ENCODE measurements at places on chromosomes 2 and 18. TPM values are rescaled to one million over a fixed set of nuclear protein-coding genes. Genes with fewer than 3 reads are reported as not detected.

The STARD6 gene
- 1.3 TPM for total RNA-seq

GRCh38 chr2:60963190-60963589 lies 54.3 kb upstream of the PEX13 start:
- DNase-seq: no peak

DNA sequence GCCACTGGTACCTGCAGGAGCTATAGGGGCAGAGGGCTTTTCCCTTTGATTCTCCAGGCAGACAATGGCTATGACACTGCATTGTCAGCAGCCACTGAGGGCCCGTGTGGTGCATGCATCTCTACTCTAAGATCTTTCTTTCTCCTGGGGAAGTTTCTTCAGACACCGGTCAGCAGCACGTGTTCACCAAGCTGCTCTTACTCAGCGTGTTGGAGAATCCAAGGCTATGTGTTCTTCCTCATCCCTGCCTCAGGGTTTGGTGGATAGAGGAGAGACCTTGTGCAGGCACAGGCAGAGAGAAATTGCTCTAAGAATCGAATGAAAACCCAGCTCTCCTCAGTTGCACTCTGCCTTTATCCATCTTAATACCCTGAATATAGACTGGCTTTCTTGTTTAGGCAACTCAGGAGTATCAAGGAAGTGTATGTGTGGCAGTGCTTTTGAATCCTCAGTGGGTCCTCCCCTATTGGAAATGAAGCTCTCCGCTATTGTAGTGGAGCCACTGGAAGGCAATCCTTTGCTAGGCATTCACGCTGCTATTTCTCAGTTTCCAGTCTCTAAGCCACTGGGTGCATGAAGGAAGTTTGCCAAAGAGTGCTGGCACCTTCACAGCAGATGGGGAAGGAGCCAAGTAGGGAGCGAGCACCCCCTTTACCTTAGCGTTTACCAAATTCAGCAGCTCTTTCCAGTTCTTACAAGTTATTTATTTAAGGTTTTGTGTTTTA lies 86.9 kb upstream of the EML6 start:
- DNase-seq: no peak

DNA sequence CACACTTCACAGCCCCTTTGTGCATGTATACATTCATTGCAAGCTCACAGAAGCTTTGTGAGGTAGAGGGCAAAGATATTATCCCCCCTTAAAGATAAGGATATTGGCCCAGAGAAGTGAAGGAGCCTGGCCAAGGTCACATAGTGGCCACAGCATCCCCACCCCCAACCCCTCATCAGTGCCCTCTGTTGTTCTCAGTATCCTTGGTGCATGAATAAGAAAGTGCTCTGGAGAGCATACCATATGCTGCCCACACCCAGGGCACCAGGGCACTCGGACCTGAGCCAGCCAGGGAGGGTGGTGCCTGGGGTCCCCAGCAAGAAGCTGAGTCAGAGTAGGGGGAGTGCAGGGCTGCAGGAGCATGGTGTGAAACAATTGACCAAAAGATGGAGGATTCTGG lies 3.3 kb downstream of the DYSF start:
- DNase-seq: no peak

GRCh38 chr18:48265328-48265727 lies 143.9 kb downstream of the ZBTB7C start:
- DNase-seq: no peak

The M1AP gene
- not detected for total RNA-seq

- DNase-seq: no peak
Measured at GRCh38 chr2:72934683-72935610, 17.6 kb downstream of the EMX1 start.

DNA sequence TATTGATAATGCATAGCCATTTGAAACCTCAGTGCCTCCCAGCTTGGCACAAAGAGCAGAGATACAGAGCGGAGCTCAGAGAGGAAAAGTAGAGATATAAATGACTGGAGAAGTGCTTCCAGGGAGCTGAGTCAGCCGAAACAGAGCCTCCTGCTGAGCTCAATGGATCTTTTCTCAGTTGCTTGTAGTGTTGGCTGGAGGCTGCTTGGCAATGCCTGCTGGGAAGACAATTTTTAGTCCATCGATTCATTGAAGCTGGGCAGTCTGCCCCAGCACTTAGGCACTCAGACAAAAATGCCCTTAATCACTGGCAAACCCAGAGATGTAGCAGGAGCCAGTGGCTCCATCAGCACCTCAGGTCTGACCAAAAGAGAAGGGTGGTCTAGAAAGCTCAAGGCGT lies 81.3 kb upstream of the SETBP1 start:
- peak; percentile 95 for DNase-seq

The DNAH6 gene
- total RNA-seq: not detected

GRCh38 chr2:162720559-162721271 lies 117.9 kb downstream of the KCNH7 start:
- no peak for DNase-seq

The RGPD4 gene
- total RNA-seq: not detected

The GALNT14 gene
- total RNA-seq: 6.3 TPM

- DNase-seq: no peak
Measured at GRCh38 chr2:86633155-86633651, 9.5 kb upstream of the RNF103 start.

The KCNG2 gene
- total RNA-seq: not detected

DNA sequence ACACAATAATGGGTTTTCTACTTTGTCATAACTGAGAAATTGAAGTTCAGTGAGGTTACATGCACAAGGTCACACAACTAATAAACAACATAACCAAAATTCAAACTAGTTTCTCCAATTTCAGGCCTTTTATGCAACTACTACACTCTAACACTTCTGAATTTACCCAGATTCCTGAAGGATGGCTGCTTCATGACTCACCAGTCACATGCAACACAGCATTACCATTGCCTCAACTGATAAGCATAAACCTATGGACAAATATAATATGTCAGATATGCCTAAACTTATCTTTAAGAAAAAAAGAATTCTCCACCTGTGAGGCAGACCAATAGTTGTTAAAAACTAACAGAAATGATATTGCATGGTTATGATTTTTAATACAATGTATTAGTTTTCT lies 586.5 kb upstream of the SLC8A1 start:
- DNase-seq: no peak

GRCh38 chr2:98781822-98782221 lies 50.9 kb upstream of the MGAT4A start:
- DNase-seq: no peak

GRCh38 chr2:156356014-156356754 lies 23.7 kb upstream of the NR4A2 start:
- DNase-seq: no peak

- DNase-seq: no peak
Measured at GRCh38 chr2:33694904-33695303, 95.8 kb upstream of the FAM98A start.

The CYTIP gene
- total RNA-seq: not detected

DNA sequence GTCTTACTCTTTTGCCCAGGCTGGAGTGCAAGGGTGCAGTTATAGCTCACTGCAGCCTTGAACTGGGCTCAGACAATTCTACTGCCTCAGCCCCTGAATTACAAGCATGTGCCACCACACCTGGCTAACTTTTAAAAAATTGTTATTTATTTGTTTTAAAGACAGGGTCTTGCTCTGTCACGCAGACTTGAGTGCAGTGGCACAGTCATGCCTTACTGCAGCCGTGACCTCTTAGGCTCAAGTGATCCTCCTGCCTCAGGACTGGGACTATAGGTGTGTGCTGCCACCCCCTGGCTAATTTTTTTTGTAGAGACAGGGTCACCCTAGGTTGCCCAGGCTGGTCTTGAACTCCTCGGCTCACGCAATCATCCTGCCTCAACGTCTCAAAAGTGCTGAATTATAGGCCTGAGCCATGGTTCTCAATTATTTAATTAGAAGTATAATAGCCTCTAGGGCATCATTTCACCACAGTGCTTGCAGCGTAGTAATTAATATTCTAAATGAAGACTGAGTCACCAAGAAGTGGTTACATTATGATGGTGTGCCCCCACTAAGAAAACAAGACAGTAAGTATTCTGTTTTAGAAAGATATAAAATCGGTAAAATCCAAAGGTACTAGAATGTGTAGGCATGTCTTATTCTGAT lies 69.6 kb downstream of the EML4 start:
- peak; percentile 5 for DNase-seq

GRCh38 chr2:161423421-161424393 lies 7.6 kb downstream of the TBR1 start:
- no peak for DNase-seq

DNA sequence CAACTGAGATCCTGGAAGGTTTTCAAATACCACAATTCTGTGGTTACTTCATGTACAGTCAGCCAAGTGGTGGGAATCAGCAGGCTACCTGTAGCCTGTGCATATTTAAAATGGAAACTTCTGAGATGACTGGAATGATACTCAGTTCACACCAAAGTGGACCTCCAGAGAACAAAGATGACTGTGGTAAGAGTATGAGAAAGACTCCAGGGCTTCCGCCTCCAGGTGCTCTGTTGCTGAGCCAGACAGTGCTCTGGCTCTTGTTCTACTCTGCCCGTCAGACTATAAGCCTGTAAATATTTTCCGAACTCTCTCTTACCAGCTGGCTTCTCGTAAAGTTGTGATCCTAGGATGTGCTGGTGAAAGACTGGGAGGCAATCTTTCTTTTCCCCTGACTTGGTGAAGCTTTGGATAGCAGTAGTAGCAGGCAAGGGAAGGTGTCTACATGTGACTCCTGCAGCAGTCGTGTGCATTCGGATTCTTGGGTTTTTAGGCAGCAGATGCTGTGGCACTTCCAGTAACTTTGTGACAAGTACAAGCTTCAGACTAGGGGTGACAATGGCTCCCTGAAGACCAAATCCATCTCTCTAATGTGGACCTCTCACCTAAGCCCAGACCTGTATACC lies 23.1 kb downstream of the ST3GAL5 start:
- no peak for DNase-seq

DNA sequence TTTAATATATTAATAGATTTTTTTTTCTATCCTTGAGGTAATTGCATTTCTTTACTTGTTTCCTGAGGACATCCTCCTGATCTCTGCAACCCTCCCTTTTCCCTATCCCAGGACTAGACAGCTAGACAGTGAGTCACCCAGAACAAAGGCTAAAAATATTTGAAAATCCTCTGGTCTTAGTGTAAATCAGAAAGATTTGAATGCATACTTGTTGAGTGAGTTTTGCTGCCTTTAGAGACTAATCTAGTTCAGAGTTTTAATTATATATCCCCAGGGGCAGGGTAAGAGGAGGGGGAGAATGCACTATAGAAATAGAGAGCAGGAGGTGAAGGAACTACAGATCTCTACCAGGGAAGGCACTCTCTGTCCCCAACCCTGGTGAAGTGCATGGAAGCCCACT lies 202.3 kb upstream of the TCF4 start:
- peak; percentile 15 for DNase-seq

DNA sequence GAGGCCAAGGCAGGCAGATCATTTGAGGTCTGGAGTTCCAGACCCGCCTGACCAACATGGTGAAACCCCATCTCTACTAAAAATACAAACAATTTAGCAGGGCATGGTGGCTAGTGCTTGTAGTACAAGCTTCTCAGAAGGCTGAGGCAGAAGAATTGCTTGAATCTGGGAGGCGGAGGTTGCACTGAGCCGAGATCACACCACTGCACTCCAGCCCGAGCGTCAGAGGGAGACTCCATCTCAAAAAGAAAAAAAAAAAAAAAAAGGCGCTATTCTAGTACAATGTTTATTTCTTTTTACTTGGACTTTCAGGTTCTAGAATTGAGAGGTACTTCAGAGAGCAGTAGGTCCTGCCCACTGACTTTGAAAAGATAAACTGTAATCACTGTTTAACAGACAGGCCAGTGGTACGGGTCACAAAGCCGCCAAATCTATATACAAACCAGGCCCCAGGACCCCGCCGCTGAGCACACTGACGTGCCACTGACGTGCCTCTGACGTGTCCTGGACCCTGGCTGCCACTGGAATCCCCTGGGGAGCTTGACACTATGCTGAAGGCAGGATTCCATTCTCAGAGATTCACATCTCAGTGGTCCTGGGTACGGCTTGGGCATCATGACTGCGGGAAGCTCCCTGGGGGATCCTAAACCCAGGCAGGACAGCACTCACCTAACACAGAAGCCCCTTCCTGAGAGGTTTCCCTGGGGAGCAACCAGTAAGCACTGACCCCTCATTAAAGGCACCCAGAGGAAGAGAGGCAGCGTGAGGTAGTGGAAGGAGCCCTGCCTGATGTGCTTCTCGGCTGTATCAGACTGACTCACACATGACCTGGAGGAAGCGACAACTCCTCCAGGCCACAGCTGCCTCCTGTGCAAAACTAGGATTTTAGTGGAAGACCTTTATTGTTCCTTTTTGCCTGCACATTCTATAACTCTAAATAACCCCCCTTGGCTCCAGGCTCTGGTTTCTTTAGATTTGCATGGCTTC lies 197.8 kb upstream of the MEIS1 start:
- DNase-seq: no peak

The TRIM43 gene
- total RNA-seq: not detected

The SCYGR7 gene
- total RNA-seq: not detected

DNA sequence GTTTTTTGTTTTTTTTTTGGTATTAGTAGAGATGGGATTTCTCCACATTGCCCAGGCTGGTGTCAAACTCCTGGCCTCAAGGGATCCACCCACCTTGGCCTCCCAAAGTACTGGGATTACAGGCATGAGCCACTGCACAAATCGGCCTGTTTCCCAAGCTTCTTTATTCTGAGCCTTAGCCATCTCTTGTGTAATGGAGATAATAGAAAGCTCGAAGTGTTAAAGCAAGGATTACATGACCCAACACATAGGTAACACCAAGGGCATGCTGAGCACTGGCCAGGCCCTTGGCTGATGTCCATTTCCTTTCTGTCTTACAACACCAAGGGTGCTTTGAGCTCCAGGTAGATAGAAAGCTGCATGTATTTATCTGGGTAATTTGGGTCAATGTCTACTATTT lies 187.8 kb upstream of the MEX3C start:
- no peak for DNase-seq

DNA sequence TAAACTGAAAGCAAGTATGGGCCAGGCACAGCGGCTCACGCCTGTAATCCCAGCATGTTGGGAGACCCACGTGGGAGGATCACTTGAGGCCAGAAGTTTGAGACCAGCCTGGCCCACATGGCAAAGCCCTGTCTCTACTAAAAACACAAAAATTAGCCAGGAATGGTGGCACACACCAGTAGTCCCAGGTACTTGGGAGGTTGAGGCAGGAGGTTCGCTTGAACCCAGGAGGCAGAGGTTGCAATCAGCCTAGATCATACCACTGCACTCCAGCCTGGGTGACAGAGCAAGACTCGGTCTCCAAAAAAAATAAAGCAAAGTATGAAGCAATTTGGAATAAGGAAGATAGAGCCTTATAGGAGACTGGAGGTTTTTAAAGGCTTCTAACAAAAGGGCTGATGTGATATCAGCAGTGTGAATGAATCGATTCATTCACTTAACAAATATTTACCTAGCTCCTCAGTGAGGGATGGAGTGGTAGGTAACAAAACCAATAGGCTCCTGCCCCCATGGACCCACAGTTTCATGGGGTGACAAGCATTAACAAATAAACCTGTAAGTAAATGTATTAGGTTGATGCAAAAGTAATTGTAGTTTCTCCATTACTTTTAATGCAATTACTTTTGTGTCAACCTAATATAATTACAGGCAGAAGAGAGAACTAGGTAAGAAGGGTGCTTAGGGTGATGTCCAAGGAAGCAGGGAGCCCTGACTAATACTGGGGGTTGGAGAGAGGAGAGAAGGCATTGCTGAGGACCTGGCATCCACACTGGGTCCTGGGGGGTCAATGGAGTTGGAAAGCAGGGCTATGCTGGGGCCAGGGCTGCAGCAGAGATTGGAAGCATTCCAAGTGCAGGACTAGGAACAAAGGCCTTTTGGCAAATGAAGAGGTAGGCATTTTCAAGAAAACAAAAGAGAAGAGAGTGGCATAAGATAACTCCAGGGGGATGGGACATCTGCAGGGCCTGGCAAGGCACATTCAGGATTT lies 195.4 kb upstream of the ARL4C start:
- DNase-seq: peak; percentile 23

The TOGARAM2 gene
- 1.0 TPM for total RNA-seq

The POTEI gene
- 0.13 TPM for total RNA-seq

GRCh38 chr2:2112416-2113105 lies 218.5 kb downstream of the MYT1L start:
- no peak for DNase-seq

The CD8B gene
- not detected for total RNA-seq
